ENCODE measurements at places on chromosomes 16 and 17.

- no peak for DNase-seq
- no peaks in the 10 kb centered on the region for H3K36me3 ChIP-seq
- no peaks in the 10 kb centered on the region for H3K27me3 ChIP-seq
- H3K4me3 ChIP-seq: no peak overlapping the region
- H3K4me1 ChIP-seq: no peaks in the 10 kb centered on the region
These were observed 132.3 kb upstream of the RPL38 start for GRCh38 chr17:74070998-74071679.

DNA sequence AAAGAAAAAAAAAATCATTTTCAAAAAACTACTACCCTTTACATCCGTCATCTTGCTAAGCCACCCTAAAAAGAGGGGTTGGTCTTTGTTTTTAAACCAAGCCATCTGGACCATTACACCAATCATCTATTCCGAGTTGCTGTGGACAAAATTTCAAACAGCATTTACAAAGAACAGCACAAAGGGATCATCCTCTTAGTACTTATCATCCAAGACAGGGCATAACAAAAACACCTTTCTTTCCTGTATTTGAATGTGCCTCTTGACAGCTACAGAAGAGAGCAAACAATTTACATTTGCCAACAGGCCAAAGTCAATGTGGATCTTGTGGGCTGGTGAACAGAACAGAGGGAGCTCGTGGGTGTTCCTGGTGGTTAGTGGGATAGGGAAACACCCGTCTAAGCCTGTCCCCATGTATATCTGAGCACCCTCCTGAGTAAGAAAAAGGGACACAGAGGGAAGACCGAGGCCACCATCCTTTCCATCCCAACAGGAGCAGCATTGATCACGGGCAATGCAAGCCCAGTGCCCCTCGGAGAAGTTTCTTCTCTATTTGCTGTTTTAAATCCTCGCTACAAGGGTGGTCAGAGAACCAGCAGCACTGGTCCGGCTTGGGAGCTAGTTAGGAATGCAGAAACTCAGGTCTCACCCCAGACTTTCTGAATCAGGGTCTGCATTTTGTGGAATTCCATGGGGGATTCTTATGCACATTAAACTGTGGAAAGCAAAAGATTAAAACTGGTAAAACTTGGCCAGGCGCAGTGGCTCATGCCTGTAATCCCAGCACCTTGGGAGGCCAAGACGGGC, 1.9 kb downstream of the SLC39A11 start:
- no peak overlapping the region for H3K4me3 ChIP-seq
- no peaks in the 10 kb centered on the region for H3K4me1 ChIP-seq
- H3K27me3 ChIP-seq: no peaks in the 10 kb centered on the region
- no peak for DNase-seq

DNA sequence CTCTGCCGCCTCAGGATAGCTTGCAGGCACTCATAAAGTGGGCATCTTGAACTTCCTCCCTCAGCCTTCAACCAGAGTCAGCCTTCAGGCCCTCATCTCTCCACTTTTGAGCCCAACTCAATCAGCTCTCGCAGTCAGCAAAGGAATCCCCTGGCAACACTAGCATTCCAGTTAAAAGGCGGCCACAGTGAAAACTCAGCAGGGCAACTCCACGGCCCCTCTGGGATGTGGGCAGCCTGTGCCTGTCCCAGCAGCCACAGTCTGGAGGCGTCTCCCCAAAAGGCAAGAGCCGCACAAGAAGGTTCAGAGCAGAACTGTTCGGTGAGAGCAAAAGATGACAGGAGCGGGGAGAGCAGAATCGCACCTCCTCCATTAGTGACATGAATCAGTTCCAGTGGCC, 9.0 kb downstream of the TMEM11 start:
- H3K36me3 ChIP-seq: peaks cover 36% of the 10 kb centered on the region
- no peaks in the 10 kb centered on the region for H3K4me1 ChIP-seq
- no peaks in the 10 kb centered on the region for H3K27me3 ChIP-seq
- no peak overlapping the region for H3K4me3 ChIP-seq
- no peak overlapping the region for H3K27ac ChIP-seq

GRCh38 chr16:12371497-12371896, 395.0 kb downstream of the SNX29 start:
- no peaks in the 10 kb centered on the region for H3K27me3 ChIP-seq
- no peaks in the 10 kb centered on the region for H3K4me1 ChIP-seq
- DNase-seq: no peak
- H3K4me3 ChIP-seq: no peak overlapping the region

DNA sequence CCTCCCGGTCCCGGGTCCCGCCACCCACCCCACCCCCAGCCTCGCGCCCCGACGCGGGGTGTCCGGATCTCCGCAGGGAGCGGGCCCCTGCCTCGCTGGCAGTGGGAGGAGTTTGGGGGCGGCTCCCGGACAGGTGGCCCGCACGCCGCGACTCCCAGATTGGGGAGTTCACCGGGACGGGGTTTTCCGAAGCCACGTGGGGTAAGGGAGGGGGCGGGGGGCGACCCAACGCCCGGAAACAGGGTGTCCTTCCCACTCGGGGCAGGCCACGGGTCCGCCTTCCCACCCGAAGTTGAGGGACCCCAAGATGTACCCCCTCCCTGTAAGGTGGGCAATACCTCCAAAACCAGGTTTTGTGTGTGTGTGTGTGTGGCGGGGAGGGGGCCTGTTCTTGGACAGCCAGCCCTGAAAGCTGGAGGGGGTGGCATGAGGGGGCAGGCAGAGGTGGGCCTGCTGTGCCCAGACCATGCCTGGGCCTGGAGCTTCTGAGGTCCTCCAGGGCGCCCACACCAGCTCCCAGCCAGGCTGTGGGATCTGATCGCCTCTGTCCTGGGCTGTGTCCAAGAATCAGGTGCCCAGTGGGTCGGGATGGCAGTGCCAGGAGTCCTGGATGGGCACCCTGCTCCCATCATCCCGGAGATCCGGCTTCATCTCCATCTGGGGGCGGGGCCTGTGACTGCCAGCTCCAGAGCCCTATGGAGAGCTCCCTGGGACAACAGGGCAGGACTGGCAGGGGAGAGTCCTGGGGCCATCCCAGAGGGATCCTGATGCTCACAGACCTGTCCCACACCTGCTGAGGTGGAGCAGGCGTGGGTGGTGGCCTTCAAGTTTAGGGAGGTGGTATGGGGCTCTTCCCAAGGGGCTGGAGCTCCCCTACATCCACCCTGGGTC, 767 bp downstream of the SYNGR2 start:
- H3K27ac ChIP-seq: peak overlapping the region; percentile 46
- peak overlapping the region; percentile 95 for H3K4me3 ChIP-seq
- peaks cover 4% of the 10 kb centered on the region for H3K4me1 ChIP-seq
- H3K27me3 ChIP-seq: no peaks in the 10 kb centered on the region

GRCh38 chr17:16975744-16976625, 4.1 kb upstream of the TNFRSF13B start:
- H3K27ac ChIP-seq: no peak overlapping the region
- no peaks in the 10 kb centered on the region for H3K4me1 ChIP-seq
- no peak overlapping the region for H3K4me3 ChIP-seq
- DNase-seq: no peak

GRCh38 chr16:3243882-3244281, 8.9 kb upstream of the ZNF200 start:
- no peak overlapping the region for H3K27ac ChIP-seq
- H3K27me3 ChIP-seq: no peaks in the 10 kb centered on the region
- no peak overlapping the region for H3K4me3 ChIP-seq
- no peaks in the 10 kb centered on the region for H3K36me3 ChIP-seq

DNA sequence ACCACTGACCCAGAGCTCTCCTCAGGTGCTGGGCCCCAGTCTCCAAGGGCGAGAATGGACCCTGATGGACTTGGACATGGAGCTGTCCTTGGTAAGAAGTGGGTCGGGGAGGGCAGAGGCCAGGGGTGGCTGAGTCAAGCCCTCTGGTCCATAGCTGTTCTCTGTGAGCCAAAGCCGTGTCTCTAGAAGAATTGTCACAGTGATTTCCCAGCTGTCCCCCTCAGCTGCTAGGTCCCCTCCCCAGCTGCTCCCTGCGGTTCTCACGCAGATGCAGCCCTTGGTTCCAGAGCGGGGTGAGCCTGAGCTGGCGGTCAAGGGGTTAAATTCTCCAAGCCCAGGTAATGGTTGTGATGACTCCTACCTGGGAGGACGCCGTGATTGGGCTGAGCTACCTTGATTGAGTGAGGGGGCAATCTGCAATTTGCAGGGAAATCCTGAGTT, 1.3 kb upstream of the NOL3 start:
- H3K36me3 ChIP-seq: no peaks in the 10 kb centered on the region
- no peak for DNase-seq
- H3K27ac ChIP-seq: no peak overlapping the region
- no peaks in the 10 kb centered on the region for H3K27me3 ChIP-seq
- H3K4me1 ChIP-seq: peaks cover 17% of the 10 kb centered on the region
- no peak overlapping the region for H3K4me3 ChIP-seq

DNA sequence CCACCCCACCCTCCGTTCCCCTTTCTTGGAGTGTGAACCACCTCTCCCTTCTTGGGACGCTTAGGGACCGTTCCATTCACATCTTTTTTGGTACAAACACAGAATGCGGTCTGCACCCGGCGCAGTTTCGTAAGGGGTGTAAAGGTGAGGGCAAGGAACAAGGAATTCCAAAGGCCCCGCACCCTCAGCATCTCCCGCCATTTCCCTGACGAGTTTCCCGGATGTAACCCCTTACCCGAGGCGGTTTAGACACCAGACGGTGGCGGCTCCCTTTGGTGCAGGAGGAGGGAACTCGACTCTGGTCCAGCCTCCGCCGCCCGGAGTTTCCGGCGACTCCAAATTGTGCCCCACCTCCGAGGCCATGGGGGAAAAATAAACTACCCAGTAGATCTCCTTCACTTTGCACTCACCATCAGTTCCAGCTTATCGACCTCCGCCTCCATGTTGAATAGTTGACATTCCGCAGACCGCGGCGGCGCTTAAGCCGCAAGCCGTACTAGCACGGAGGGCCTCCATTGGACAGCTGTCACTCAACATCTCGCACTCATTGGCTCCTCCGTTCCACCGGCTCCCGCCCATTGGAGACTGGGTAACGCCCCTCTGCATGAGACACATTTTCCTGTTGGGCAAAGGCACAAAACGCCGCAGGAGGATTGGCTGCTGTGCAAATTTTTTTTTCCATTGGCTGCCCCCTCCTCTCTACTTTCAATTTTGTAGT, at the start of gene SKA2:
SKA2 (minus strand) TSS at position 466 of the 718 bp plus-strand sequence; CDS start at position 443, 23 bp downstream.
- peak within 1 kb of the TSS; percentile 93 for H3K27ac ChIP-seq
- peaks cover 58% of the 10 kb centered on the region for H3K4me1 ChIP-seq
- H3K36me3 ChIP-seq: peaks cover 36% of the 10 kb centered on the region
- H3K27me3 ChIP-seq: no peaks in the 10 kb centered on the region
- peak within 1 kb of the TSS; percentile 61 for H3K4me3 ChIP-seq

DNA sequence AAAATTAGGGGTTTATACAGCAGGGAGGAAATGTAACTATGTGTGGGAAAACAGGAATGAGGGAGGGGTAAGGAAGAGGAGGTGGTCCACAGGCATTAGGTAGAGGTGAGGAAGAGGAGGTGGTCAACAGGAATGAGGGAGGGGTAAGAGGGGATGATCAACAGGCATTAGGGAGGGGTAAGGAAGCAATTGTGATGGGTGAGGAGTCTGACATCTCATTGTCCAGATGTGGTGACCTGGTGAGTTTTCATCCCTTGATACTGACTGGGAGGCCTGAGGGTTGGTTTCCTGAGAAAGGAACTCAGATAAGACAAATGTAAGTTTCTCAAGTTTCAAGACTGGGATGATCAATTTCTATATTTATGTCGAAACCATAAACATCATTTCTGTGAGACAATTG, 206.2 kb upstream of the C16orf82 start:
- H3K4me1 ChIP-seq: no peaks in the 10 kb centered on the region
- DNase-seq: no peak
- no peaks in the 10 kb centered on the region for H3K36me3 ChIP-seq
- no peak overlapping the region for H3K27ac ChIP-seq

- no peak overlapping the region for H3K4me3 ChIP-seq
- no peak overlapping the region for H3K27ac ChIP-seq
- DNase-seq: no peak
- no peaks in the 10 kb centered on the region for H3K36me3 ChIP-seq
- H3K4me1 ChIP-seq: peaks cover 15% of the 10 kb centered on the region
These were observed 26.4 kb upstream of the ARL4D start for GRCh38 chr17:43372273-43372911.

- peaks cover 42% of the 10 kb centered on the region for H3K4me1 ChIP-seq
- H3K36me3 ChIP-seq: no peaks in the 10 kb centered on the region
- H3K27ac ChIP-seq: peak overlapping the region; percentile 76
- DNase-seq: no peak
These were observed 10.4 kb downstream of the NHERF1 start for GRCh38 chr17:74758848-74759168.
